ENCODE measurements at places on chromosomes 16 and 17.

DNA sequence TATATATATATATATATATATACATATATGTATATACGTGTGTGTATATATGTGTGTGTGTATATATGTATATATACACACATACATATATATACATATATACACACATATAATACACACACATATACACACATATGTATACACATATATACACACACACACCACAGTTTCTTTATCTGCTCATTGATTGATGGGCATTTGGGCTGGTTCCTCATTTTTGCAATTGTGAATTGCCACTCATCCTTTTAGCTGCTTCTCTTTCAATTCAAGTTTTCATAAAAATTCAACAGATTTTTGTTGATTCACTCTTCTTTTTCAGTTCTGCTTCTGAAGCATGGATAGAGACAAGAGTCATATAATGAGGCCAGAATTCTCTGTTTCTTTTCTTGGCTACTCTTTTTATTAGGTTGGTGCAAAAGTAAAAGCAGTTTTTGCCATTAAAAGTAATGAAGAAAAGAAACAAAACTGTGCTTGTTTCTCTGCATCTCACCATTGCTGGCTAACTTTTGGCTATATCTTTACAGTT, 44.5 kb downstream of the SLFN5 start:
- H3K4me3 ChIP-seq, result no peak overlapping the region
- peaks cover 19% of the 10 kb centered on the region for H3K27me3 ChIP-seq
- no peak for DNase-seq
- H3K27ac ChIP-seq, result no peak overlapping the region
- H3K4me1 ChIP-seq, result peaks cover 48% of the 10 kb centered on the region

DNA sequence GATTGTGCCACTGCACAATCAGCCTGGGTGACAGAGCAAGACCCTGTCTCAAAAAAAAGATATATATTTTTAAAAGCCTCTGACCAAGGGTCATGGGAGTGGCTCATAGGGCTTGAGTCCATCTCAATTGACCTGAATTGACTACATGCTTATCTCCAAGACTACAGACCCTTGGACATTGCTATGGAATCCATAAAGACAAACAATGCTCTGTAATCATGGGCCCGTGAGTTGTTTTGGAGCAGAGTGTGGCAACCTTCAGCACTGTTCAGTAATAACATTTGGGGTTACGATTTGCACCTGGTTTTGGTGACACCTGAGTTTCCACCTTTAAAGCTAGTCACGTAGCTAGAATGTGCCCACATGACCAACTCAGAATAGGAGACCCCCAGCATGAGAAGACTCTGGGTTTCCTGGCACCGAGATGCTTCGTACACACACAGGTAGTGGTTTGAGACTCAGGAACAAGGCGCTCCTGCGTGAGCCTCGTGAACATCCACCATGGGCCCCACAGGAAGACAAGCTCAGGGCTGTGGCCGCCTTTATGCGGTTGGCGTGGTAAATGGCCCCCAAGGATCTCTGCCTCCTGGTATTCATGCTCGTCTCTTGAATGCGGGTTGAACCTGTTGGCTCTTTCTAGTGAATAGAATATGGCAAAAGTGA, 66.6 kb upstream of the RPH3AL start:
- DNase-seq, result peak; percentile 84
- H3K27me3 ChIP-seq, result peaks cover 15% of the 10 kb centered on the region
- H3K4me3 ChIP-seq, result peak overlapping the region; percentile 2
- H3K4me1 ChIP-seq, result peaks cover 76% of the 10 kb centered on the region
- H3K27ac ChIP-seq, result peak overlapping the region; percentile 100
- H3K36me3 ChIP-seq, result peaks cover 27% of the 10 kb centered on the region

DNA sequence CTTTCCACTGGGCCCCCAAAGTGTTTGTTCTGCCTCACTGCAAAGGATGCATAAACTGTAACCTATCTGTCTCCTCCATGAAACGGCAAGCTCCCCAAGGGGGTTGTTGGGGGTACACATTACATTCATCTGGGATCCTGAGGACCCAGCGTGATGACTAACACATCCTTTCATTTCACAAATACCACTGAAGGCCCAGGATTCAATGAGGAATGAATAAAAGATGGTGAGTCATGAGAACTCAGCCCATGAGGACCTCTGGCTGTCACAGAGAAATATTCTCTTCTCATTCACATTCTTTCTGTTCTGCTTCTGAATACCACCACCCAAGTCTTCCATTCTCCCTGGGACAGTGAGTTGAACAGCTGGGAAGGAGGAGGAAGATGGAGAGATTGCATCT, 149.8 kb downstream of the RBFOX3 start:
- H3K36me3 ChIP-seq, result no peaks in the 10 kb centered on the region
- peaks cover 16% of the 10 kb centered on the region for H3K27me3 ChIP-seq
- H3K27ac ChIP-seq, result no peak overlapping the region
- DNase-seq, result no peak
- H3K4me3 ChIP-seq, result no peak overlapping the region
- H3K4me1 ChIP-seq, result no peaks in the 10 kb centered on the region

- no peak overlapping the region for H3K27ac ChIP-seq
- DNase-seq, result no peak
- no peak overlapping the region for H3K4me3 ChIP-seq
- no peaks in the 10 kb centered on the region for H3K4me1 ChIP-seq
- H3K36me3 ChIP-seq, result no peaks in the 10 kb centered on the region
- H3K27me3 ChIP-seq, result peaks cover 5% of the 10 kb centered on the region
Measured at GRCh38 chr16:26961459-26961858, 105.3 kb upstream of the C16orf82 start.

DNA sequence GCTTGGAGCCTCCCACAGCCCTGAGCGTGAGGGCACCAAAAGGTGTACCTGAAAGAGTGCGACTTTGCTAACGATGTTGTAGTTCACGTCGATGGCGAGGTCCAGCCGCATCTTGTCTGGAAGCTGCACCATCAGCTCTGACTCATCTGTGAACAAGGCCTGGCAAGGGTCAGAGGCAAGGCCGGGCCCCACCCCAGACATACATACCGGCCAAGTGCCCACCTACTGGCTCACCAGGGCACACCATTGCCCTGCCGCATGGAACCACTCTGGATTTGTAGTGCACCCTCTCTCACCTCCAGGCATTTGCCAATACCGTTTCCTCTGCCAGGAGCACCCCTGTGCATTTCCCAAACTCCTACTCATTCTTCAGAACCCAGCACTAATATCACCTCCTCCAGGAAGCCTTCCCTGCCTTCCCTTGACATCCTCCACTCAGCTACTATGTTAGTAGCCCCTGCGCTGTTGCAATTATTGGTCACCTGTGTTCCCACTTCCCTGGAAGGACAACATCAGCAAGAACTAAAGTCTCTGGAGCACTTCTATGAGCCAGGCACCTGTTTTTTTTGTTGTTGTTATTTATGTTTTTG, 69.4 kb downstream of the CNGB1 start:
- no peak overlapping the region for H3K27ac ChIP-seq
- H3K27me3 ChIP-seq, result peaks cover 48% of the 10 kb centered on the region
- no peaks in the 10 kb centered on the region for H3K36me3 ChIP-seq

DNA sequence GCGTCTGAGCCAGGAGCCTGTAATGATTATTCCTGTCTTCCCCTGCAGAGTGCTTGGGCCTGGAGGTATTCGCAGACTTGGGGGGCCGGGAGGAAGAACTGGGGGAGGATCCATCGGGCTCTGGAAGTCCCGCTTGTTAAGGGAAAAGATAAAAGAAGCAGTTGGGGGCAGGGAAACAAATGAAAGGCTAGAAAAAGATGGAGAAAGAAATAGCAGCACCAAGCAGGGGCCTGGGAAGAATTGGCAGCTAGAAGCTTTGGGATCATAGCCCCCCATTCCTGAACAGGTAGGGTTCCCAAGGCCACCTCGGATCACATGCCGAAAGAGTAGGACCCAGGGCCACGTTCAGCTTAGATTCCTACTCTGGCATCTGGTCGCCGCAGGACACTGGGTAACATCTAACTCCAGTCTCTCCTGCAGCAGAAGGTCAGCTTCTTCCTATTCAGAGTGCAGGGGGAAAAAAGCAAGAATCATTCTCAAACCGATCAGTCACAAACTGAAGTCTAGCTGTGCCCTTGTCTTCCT, 23.6 kb downstream of the ADAM11 start:
- H3K36me3 ChIP-seq, result no peaks in the 10 kb centered on the region
- H3K4me3 ChIP-seq, result no peak overlapping the region
- H3K4me1 ChIP-seq, result peaks cover 9% of the 10 kb centered on the region
- H3K27ac ChIP-seq, result no peak overlapping the region

DNA sequence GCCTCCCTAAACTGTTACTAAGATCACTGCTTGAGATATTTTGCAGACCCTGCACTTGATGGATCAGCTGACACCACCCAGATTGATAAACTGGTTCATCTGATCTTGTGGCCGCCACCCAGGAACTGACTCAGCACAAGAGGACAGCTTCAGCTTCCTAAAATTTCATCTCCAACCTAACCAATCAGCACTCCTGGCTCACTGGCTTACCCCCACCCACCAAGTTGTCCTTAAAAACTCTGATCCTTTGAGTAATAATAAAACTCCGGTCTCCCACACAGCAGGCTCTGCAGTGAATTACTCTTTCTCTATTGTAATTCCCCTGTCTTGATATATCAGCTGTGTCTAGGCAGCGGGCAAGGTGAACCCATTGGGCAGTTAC, 174.8 kb downstream of the UTP18 start:
- peaks cover 53% of the 10 kb centered on the region for H3K4me1 ChIP-seq
- peaks cover 6% of the 10 kb centered on the region for H3K36me3 ChIP-seq
- H3K27ac ChIP-seq, result peak overlapping the region; percentile 78
